H1 (cell line): ENCODE measurements at places on chromosomes 3 and 15. TPM values are rescaled to one million over a fixed set of nuclear protein-coding genes. Genes with fewer than 3 reads are reported as not detected.

- no peak overlapping the region for H3K4me3 ChIP-seq
- no peaks in the 10 kb centered on the region for H3K4me1 ChIP-seq
- H3K36me3 ChIP-seq, result peaks cover 5% of the 10 kb centered on the region; the same call in 1 of the 2 replicates
- H3K27me3 ChIP-seq, result no peaks in the 10 kb centered on the region
Observed at GRCh38 chr3:113794526-113794925, 44.1 kb upstream of the GRAMD1C start.

Gene BTLA
- total RNA-seq, result not detected in 2 replicates

- H3K4me1 ChIP-seq, result peaks cover 44% of the 10 kb centered on the region
- H3K36me3 ChIP-seq, result no peaks in the 10 kb centered on the region
- H3K27me3 ChIP-seq, result no peaks in the 10 kb centered on the region
- DNase-seq, result no peak
- H3K4me3 ChIP-seq, result no peak overlapping the region
Observed at GRCh38 chr15:92120094-92120795, 266.7 kb downstream of the SLCO3A1 start.

Gene TIPIN
- total RNA-seq, result 23.5 and 24.7 TPM in 2 replicates
